ENCODE measurements at places on chromosomes 5 and 9. TPM values are rescaled to one million over a fixed set of nuclear protein-coding genes. Genes with fewer than 3 reads are reported as not detected.
A peak's percentile ranks its signal among the peaks of the same experiment; 100 is the strongest.

DNA sequence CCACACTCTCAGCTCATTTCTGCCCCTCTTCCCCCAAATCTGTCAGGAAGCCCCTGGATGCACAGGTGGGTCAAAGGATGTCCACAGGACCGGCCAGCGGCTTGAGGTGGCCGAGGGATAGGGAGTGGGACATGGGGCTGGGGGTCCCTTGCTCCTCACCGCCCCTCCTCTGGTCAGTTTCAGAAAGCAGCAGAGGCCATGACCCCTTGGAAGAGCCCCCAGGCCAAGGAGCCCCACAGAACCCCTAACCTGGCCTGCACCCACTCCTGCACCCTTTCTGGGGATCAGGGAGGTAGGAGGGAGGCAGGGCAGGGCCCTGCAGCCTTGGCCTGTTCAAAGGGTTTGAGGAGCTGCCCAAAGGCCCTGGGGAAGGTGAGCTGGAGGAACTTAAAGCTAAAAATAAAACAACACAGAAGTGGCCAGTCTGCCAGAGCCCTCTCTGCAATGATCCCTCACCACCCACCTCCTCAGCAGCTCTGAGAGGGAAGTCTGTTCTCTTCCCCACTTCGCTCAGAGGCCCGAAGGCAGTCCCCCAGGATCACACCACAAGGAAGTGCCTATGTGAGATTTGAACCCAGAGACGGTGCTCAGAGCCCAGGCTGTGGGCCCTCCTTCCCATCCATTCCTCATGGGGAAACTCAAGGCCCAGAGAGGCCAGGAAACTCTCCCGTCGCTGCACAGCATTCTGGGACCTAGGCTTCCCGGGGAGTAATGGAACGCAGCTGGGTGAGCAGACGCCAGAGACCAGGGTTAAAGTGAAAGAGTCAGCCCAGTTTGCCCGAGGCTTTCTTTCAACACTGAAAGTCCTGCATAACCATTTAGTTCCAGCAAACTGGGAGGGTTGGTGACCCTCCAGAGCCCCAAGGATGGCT is 910 bp downstream of the ENG start:
- H3K27ac ChIP-seq, result peak overlapping the region; percentile 76
- peak overlapping the region; percentile 84 for H3K4me3 ChIP-seq
- H3K27me3 ChIP-seq, result no peaks in the 10 kb centered on the region
- DNase-seq, result no peak
- H3K36me3 ChIP-seq, result peaks cover 24% of the 10 kb centered on the region

- no peaks in the 10 kb centered on the region for H3K27me3 ChIP-seq
- peaks cover 19% of the 10 kb centered on the region for H3K36me3 ChIP-seq
- no peak overlapping the region for H3K4me3 ChIP-seq
- H3K27ac ChIP-seq, result no peak overlapping the region
Measured at GRCh38 chr9:20980832-20981455, 50.5 kb downstream of the HACD4 start.

GRCh38 chr9:96453625-96454024 is 3.7 kb downstream of the HABP4 start:
- H3K4me3 ChIP-seq, result no peak overlapping the region
- peaks cover 6% of the 10 kb centered on the region for H3K27me3 ChIP-seq
- no peak for DNase-seq
- H3K36me3 ChIP-seq, result peaks cover 3% of the 10 kb centered on the region

GRCh38 chr9:75941066-75941465 is 50.6 kb downstream of the PCSK5 start:
- no peak for DNase-seq
- H3K4me3 ChIP-seq, result no peak overlapping the region
- H3K4me1 ChIP-seq, result no peaks in the 10 kb centered on the region
- H3K36me3 ChIP-seq, result no peaks in the 10 kb centered on the region
- no peaks in the 10 kb centered on the region for H3K27me3 ChIP-seq
- no peak overlapping the region for H3K27ac ChIP-seq

DNA sequence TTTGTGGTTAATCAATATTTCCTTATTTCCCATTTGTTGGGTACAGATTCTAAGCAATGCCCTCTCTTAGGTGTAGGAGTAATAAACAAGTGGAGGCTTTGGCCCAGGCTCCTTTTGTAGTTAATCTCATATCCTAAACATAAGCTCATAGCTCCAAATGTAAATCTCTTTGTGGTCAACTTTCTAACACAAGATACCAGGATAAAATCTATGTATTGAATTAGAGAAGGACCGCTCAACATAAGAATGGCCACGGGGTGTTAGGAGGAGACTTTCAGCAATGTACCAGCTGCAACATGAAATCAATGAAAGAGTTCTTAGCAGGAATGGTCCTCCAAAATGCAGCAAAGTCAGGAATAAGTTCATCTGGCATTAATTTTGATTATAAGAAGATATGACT is 334.5 kb upstream of the ITGA1 start:
- no peaks in the 10 kb centered on the region for H3K4me1 ChIP-seq
- H3K36me3 ChIP-seq, result no peaks in the 10 kb centered on the region
- H3K4me3 ChIP-seq, result no peak overlapping the region
- H3K27me3 ChIP-seq, result no peaks in the 10 kb centered on the region
- no peak for DNase-seq

GRCh38 chr9:35646153-35646532 is 4.6 kb downstream of the SIT1 start:
- DNase-seq, result no peak
- peak overlapping the region; percentile 88 for H3K4me3 ChIP-seq
- peaks cover 49% of the 10 kb centered on the region for H3K4me1 ChIP-seq
- H3K27me3 ChIP-seq, result no peaks in the 10 kb centered on the region
- peaks cover 57% of the 10 kb centered on the region for H3K36me3 ChIP-seq

DNA sequence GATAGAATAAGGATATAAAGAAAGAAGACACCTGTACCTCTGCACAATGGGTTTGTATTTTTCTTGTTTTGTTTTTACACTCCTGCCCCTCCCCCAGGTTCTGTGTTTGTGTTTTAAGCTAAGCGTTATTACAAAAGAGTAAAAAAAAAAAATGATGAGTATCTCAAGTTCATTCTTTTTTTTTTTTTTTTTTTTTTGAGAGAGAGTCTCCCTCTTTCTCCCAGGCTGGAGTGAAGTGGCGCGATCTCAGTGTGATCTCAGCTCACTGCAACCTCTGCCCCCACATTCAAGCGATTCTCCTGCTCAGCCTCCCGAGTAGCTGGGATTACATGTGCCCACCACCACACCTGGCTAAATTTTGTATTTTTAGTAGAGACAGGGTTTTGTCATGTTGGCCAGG is 29.4 kb upstream of the RAI14 start:
- no peak overlapping the region for H3K4me3 ChIP-seq
- DNase-seq, result no peak
- peaks cover 5% of the 10 kb centered on the region for H3K27me3 ChIP-seq

DNA sequence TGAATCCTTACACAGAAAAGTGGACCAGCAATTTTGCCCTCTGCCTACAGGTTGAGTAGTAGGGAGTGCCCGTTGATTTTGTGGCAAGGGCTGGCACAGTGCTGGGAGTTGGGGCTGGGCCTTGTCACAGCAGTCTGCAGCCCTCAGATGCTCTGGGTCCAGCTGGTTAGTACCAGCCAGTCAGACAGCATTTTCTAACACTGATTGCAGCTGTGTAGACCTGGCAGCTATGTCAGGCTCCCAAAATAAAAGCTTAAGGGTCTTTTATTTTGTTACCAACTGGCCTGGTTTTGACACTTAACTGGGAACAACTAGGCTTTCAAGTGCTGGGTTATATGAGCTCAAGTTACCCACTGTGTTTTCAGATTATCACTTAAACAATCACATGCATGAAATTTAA is 57.7 kb downstream of the MAT2B start:
- H3K36me3 ChIP-seq, result no peaks in the 10 kb centered on the region
- peaks cover 22% of the 10 kb centered on the region for H3K4me1 ChIP-seq
- H3K27me3 ChIP-seq, result peaks cover 48% of the 10 kb centered on the region
- H3K27ac ChIP-seq, result no peak overlapping the region
- H3K4me3 ChIP-seq, result no peak overlapping the region
- no peak for DNase-seq

GRCh38 chr5:1536871-1537602 is 13.3 kb upstream of the LPCAT1 start:
- H3K4me3 ChIP-seq, result peak overlapping the region; percentile 68
- H3K27me3 ChIP-seq, result peaks cover 14% of the 10 kb centered on the region
- no peaks in the 10 kb centered on the region for H3K36me3 ChIP-seq
- peak; percentile 43 for DNase-seq
- H3K4me1 ChIP-seq, result peaks cover 26% of the 10 kb centered on the region

- H3K4me3 ChIP-seq, result no peak overlapping the region
- no peaks in the 10 kb centered on the region for H3K27me3 ChIP-seq
- H3K4me1 ChIP-seq, result no peaks in the 10 kb centered on the region
Measured at GRCh38 chr5:108418197-108418596, 36.3 kb upstream of the FBXL17 start.

DNA sequence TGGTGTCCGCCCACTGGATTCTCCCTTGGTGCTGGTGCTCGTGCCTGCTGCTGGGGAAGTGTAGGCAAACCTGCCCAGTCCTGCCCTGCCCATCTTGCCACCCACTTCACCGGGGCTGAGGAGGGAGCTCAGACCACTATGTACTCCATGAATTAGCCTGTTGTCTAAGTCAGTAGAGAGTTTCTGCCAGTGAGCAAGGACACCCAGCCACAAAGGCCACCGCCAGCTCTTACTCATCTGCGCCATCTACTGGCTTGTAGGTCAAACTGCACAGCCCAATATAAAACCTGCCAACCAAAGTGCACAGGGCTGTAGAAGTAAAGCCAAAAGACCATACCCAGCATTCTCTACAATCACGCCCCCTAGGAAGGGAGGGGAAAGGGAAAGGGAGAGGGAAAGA is 102.3 kb downstream of the GLIS3 start:
- H3K36me3 ChIP-seq, result no peaks in the 10 kb centered on the region
- no peak overlapping the region for H3K4me3 ChIP-seq
- peaks cover 1% of the 10 kb centered on the region for H3K27me3 ChIP-seq
- H3K4me1 ChIP-seq, result no peaks in the 10 kb centered on the region

DNA sequence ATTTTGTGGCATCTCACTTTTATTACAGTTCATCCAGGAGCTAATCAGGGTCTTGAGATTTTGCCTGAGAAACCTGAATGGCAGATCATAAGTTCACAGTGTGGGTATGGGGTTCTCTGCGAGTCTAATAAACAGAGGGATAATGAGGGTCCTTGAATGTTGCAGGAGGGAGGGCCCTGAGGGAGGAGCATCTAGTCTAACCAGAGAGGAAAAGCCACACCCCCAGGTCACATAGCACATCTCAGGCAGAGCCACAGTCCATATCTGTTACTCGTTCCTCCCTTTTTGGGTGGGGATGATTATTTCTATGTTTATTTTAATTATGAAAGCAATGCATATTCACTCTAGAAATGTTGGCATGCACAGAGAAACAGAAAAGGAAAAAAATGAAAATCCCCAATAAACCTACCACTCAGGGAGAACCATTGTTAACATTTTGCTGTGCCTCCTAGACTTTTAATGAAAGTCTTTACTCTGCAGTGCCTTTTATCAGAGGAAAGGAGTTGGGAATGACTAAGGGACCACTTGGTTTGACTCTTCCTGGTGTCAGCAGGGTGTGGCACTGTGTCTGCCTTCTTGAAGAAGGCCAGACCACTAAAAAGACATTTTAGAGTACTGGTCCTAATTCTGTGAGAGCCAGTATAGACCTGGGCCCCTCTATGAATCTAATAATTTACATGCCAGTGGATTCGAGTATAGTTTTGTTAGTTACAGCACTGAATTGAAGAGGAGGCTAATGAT is 2.8 kb downstream of the GALNT12 start:
- peaks cover 25% of the 10 kb centered on the region for H3K4me1 ChIP-seq
- H3K27me3 ChIP-seq, result peaks cover 47% of the 10 kb centered on the region
- DNase-seq, result no peak
- H3K27ac ChIP-seq, result no peak overlapping the region

- no peak for DNase-seq
- H3K27me3 ChIP-seq, result peaks cover 1% of the 10 kb centered on the region
- no peaks in the 10 kb centered on the region for H3K36me3 ChIP-seq
Measured at GRCh38 chr5:127446626-127447025, 70.8 kb upstream of the PRRC1 start.

DNA sequence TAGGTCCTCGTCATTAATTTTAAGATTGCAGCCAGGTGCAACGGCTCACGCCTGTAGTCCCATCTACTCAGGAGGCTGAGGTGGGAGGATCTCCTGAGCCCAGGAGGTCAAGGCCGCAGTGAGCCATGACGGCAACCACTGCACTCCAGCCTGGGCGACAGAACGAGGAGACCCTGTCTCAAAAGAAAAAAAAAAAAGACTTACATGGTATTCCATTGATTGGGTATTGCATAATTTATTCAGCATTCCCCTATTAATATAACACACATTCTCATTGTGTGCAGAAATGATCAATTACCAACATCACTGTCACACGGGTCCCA is 62.9 kb downstream of the DUSP1 start:
- DNase-seq, result no peak
- no peak overlapping the region for H3K27ac ChIP-seq
- H3K36me3 ChIP-seq, result no peaks in the 10 kb centered on the region

DNA sequence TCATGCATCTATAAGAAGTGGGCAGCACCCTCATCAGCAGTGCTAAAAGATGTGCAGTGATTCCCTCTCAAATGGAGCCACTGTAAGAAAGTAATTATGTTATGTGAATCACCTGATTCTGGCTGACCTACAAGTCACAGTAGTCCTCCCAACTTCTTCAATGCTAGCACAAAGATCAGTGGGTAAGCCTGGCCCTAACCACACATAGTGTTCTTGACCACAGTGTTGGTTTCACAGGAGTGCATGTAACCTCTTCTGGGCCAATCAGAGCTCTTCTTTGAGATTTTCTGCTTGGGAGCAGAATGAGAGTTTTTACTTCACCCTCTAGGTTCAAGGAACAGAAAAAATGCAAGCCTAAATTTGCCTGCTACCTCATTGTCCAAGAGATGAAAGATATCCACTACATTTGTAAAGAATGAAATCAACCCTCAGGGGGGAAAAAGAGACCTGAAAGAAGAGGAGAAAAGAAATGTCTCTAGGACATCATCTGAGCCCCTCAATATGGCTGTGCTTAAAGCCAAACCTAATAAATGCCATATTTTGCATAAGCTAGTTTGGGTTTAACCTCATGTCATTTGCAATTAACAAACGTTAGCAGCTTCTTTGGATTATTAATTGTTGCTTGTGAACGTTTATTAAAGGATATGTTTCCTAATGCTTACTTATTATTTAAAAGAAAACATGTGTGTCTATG is 65.3 kb upstream of the ADRB2 start:
- no peak overlapping the region for H3K27ac ChIP-seq
- DNase-seq, result no peak
- no peak overlapping the region for H3K4me3 ChIP-seq
- H3K4me1 ChIP-seq, result peaks cover 8% of the 10 kb centered on the region

- H3K27ac ChIP-seq, result no peak overlapping the region
- no peaks in the 10 kb centered on the region for H3K4me1 ChIP-seq
- no peak overlapping the region for H3K4me3 ChIP-seq
- peaks cover 17% of the 10 kb centered on the region for H3K27me3 ChIP-seq
- no peak for DNase-seq
Measured at GRCh38 chr9:127139775-127140174, 17.3 kb upstream of the ANGPTL2 start.

CARTPT gene
- not detected for total RNA-seq

PRELID2 gene
- 5.2 TPM for total RNA-seq

EPB41L4A gene
- total RNA-seq, result 3.3 TPM

TEX48 gene
- 0.48 TPM for total RNA-seq

MGAT1 gene
- 185 TPM for total RNA-seq

CCDC183 gene
- 0.96 TPM for total RNA-seq

GAPT gene
- total RNA-seq, result not detected

Measured in activated CD4-positive, alpha-beta memory T cell treated with anti-CD3 and anti-CD28 coated beads, Interleukin-2, amount 10 ng/mL, durations not matched to agents 7 days and 5 days (primary cell).